NAMALWA (cell line): ENCODE measurements at places on chromosomes 3 and 15.

GRCh38 chr3:35757991-35758757, 118.8 kb downstream of the ARPP21 start:
- no peak for DNase-seq

GRCh38 chr15:57395292-57395691, 19.0 kb downstream of the CGNL1 start:
- DNase-seq, result no peak

DNA sequence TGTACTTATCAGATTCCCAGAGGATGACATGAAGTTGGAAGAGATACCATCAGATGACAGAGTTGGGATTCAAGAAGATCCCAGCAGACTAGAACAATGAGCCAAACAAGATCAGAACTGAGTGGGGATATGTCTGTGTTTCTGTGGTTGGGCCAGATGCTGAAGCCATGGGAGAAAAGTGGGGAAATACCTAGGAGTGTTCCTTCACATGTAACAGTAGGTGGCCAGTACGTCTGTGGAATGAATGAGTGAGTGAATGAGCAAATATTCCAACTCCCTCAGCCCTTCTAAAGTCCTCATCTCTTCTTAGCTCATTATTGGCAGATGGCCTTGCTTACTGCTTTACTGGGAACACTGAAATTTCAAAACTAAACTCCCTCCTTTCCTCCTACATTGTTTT, 32.2 kb upstream of the GREM1 start:
- DNase-seq, result no peak

GRCh38 chr3:105953831-105954230, 85.0 kb upstream of the CBLB start:
- no peak for DNase-seq

GRCh38 chr15:74397239-74398068, 30.0 kb upstream of the CYP11A1 start:
- peak; percentile 40 for DNase-seq

DNA sequence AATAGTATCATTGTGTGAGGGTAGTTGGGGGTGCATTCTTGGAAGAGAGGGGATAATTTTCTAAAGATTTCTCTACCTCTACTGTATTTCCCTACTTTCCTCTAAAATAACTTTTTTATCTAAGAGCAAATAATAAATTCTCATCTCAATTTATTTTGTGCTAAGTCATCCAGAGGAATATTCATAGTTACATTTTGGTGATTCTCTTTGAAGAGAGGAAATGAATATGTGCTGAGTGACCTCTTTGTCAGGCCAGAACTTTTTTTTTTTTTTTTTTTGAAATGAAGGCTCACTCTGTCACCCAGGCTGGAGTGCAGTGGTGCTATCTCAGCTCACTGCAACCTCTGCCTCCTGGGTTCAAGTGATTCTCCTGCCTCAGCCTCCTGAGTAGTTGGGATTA, 15.1 kb upstream of the CCDC80 start:
- no peak for DNase-seq

DNA sequence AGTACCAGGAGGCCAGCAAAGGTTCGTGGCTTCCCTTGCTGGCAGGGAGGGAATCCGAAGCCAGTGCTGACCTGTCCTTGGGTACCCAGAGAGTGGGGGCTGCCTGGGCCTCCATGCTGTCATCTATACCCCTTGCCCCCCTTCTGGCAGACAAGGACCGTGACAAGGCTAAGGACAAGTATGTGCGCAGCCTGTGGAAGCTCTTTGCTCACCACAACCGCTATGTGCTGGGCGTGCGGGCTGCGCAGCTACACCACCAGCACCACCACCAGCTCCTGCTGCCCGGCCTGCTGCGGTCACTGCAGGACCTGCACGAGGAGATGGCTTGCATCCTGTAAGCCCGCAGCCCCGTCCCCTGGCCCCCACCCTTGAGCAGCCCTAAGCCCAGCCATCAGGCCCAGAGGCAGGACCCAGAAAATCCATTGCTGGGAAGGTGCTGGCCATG, 2.8 kb downstream of the FES start:
- DNase-seq, result no peak

GRCh38 chr3:132380920-132381319, 36.4 kb upstream of the DNAJC13 start:
- no peak for DNase-seq

DNA sequence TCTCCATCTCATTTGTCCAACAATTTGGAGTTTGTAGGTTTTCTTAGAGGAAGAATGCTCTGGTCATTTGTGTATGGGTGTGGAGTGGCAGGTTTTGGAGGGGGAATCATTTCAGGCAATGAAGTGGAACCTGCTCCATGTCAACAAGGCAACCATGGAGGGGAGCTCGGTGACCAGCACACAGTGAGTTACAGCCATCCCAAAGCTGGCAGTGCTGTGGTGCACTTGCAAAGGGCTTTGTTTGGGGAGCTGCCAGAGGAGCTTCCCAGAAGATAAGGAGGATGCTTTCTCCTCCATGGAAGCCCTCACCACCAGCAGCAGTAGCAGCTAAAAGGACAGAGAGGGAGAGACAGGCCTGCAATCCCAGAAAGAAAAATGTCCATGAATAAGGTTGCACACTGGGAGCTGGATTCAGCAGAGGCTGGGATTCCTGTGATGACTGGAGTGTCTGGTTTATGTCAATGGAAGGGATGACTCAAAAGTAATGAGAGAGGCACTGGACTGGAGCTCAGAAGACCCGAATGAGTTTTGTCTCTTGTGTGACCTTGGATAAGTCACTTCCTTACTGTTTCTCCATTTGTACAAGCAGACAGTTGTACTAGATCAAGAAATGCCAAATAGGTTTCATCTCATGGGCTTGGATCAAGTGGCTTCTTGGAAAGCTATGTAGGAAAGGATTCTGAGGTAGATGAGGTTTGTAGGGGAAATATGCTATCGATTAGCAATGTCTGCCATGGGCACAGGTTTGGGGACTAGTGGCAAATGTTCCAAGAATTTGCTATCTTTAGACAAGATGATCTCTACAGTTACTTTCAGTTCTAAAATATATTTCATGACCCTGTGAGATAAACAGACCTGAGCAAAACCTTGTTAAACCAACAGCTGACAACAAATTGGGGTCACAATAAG, 27.2 kb upstream of the UBE2Q2 start:
- no peak for DNase-seq

DNA sequence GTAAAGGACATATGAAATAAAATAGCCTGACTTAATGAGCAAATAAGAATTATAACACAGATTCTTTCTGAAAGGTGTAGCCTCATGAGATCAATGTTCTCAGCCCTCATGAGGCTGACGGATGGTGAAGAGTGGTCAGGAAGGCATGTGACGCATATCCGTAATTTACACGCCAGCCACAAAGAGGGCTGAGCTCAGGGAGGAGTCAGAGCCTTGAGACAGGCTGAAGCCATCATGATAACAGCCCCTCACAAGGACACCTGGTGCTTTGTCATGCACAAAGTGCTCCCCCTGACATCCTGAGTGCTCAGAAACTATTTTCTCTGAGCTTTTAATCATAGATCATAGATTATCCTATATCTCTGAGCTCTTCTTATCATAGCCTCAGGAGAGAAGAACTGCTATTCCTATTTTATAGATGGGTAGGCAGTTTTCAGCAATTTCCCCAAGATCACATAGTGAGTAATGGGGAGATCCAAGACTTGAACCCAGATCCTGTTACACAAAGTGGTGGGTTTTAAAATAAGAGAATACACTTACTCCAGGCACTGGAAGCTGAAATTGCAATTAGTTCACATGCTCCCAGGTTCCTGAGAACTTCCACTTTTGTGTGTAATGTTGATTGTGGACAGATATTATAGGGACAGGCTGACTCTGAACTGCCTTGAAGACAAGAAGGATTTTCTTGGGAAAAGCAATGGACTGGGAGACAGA, 267.1 kb downstream of the RPLP1 start:
- DNase-seq, result peak; percentile 19

- no peak for DNase-seq
Observed at GRCh38 chr3:56839784-56840715, 38.3 kb upstream of the ARHGEF3 start.
